ENCODE measurements at places on chromosomes 13 and 19.
A peak's percentile ranks its signal among the peaks of the same experiment; 100 is the strongest.

DNA sequence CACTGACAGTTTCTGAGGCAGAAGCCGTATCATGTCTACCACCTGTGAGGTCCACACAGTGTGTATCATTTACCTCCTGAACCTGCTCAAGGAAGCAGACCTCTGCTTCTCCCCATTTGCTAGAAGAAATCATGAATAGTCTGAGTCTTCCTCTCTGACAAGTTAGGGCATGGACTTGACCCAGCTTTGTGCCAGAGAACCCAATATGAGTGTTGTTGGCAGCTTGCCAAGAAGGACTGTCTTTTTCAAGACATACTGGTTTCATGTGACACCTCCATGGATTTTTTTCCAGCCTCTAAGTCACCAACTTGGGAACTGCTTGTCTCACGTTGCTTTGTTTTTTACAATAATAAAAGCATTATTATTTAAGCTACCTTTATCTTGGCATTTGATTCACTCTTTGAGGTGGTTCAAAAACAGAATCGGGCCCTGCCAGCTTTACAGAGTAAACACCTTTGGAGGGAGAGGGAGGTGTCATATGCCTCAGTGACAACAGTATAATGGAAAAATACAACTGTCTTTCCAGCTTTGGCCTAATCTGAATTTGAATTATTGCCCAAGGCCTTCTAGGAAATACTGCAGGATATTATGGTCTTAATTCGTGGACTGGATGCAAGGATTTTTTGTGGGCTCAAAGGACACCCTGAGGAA is 9.6 kb downstream of the ZNF211 start:
- no peak for DNase-seq
- no peaks in the 10 kb centered on the region for H3K4me1 ChIP-seq
- no peak overlapping the region for H3K27ac ChIP-seq
- H3K4me3 ChIP-seq, result no peak overlapping the region
- peaks cover 36% of the 10 kb centered on the region for H3K36me3 ChIP-seq
- H3K27me3 ChIP-seq, result no peaks in the 10 kb centered on the region

GRCh38 chr19:48111280-48111679 is 663 bp upstream of the PLA2G4C start:
- peak overlapping the region; percentile 86 for H3K4me3 ChIP-seq
- no peaks in the 10 kb centered on the region for H3K36me3 ChIP-seq
- peak overlapping the region; percentile 91 for H3K27ac ChIP-seq
- peaks cover 36% of the 10 kb centered on the region for H3K4me1 ChIP-seq
- no peaks in the 10 kb centered on the region for H3K27me3 ChIP-seq

- no peak overlapping the region for H3K4me3 ChIP-seq
- H3K27me3 ChIP-seq, result no peaks in the 10 kb centered on the region
- no peak for DNase-seq
- no peak overlapping the region for H3K27ac ChIP-seq
- H3K4me1 ChIP-seq, result no peaks in the 10 kb centered on the region
These were observed 26.3 kb downstream of the CYP4F2 start for GRCh38 chr19:15871570-15871969.

DNA sequence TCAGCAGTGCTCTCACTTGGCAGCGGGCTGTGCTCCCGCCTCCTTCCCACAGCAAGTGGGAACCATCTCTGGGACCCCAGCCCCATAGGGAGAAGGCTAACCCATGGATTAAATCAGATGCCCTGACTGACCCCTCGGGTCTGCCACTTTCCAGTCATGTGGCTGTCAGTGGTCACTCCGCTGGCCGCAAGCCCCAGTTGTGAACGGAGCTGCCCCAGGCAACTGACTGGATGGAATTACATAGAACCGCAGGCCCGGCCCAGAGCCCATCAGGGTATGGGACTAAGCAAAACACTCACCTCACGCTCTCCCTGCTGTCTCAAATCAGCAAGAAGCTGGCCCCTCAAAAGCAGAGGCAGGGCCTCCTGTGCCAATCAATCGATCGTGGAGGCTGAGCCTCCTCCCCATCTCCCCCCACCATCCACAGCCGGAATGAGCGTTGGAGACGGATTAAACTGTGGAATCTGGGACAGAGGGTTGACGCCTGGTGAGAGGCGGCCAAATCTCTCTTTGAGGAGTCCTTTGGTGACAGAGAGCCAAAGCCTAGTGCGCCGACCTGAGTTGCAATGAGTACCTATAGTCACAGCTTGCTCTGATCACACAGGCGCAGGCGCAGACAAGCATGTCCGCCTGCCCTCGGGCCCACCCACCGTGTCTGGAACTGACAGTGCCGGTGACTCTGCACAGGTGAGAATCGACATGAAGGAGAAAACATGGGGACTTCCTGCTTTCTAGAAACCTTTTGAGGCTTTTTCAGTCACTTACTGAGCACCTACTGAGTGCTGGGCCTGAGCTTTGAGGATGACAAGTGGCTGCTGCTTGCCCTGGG is 38.7 kb downstream of the PBX4 start:
- H3K4me1 ChIP-seq, result no peaks in the 10 kb centered on the region
- no peaks in the 10 kb centered on the region for H3K27me3 ChIP-seq
- H3K36me3 ChIP-seq, result no peaks in the 10 kb centered on the region
- no peak overlapping the region for H3K4me3 ChIP-seq
- H3K27ac ChIP-seq, result no peak overlapping the region
- no peak for DNase-seq

DNA sequence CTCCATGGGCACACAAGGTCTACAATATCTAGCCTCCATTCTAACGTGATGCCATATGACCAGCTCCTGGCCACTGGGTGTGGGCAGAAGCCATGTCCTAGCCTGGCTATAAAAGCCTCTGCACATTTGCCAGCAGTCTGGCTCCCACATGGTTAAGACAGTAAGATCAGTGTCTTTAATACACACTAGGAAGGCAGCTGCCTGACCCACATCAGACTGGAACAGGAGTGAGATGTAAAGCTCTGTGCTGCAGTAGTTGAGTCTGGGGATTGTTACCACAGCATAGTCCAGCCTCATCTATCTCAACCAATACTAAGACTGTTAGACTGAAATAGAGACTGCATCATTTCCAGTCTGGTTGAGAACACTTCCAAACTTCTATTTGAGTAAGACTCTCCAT is 533.1 kb downstream of the IRS2 start:
- no peaks in the 10 kb centered on the region for H3K4me1 ChIP-seq
- H3K27ac ChIP-seq, result no peak overlapping the region
- H3K36me3 ChIP-seq, result no peaks in the 10 kb centered on the region
- no peak for DNase-seq
- H3K4me3 ChIP-seq, result no peak overlapping the region
- H3K27me3 ChIP-seq, result no peaks in the 10 kb centered on the region

GRCh38 chr13:81302125-81302524 is 961.2 kb upstream of the SPRY2 start:
- H3K27me3 ChIP-seq, result no peaks in the 10 kb centered on the region
- no peak overlapping the region for H3K27ac ChIP-seq
- H3K36me3 ChIP-seq, result no peaks in the 10 kb centered on the region
- no peak overlapping the region for H3K4me3 ChIP-seq
- no peaks in the 10 kb centered on the region for H3K4me1 ChIP-seq

- H3K36me3 ChIP-seq, result peaks cover 49% of the 10 kb centered on the region
- no peak overlapping the region for H3K27ac ChIP-seq
- H3K4me1 ChIP-seq, result no peaks in the 10 kb centered on the region
- DNase-seq, result no peak
- no peaks in the 10 kb centered on the region for H3K27me3 ChIP-seq
These were observed 7.2 kb downstream of the ZNF296 start for GRCh38 chr19:45069056-45069455.

GRCh38 chr19:46426506-46427162 is 2.1 kb downstream of the PNMA8C start:
- H3K36me3 ChIP-seq, result no peaks in the 10 kb centered on the region
- peaks cover 4% of the 10 kb centered on the region for H3K4me1 ChIP-seq
- no peaks in the 10 kb centered on the region for H3K27me3 ChIP-seq
- peak overlapping the region; percentile 76 for H3K4me3 ChIP-seq

DNA sequence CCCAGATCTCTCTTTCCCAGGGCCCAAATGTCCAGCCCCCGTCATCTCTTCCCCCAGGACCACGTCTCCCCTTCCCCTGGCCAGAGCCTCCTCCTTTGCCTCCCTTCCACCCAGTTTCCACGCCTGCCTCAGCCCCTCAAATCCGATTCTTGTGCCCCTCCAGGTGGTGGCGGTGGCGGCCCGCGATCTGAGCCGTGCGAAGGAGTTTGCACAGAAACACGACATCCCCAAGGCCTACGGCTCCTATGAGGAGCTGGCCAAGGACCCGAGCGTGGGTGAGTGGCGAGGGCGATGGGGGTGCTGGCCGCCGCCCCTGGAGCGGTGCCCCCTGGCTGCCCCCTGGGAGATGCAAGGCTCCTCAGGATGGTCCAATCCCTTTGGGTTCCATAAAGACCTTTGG is 1.3 kb downstream of the DHDH start:
- H3K36me3 ChIP-seq, result no peaks in the 10 kb centered on the region
- H3K27ac ChIP-seq, result no peak overlapping the region
- no peaks in the 10 kb centered on the region for H3K27me3 ChIP-seq
- peaks cover 7% of the 10 kb centered on the region for H3K4me1 ChIP-seq

DNA sequence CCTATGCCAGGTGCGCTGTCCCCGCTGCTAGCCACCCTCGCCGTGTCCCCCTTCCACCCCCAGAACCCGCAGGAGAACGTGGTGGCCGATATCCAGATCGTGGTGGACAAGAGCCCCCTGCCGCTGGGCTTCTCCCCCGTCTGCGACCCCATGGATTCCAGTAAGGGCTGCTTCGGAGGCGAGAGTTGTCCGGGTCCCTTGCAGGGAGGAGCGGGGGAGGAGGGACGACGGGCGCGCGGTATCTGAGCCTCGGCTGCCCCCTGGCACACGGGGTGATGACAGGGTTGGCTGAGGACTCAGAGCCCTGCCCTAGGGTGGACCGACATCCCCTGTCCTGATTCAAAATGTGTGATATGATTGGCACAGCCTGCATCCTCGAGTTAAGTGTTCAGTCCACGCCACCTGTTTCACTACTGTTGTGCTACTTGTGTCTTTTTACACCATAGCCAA is 653 bp downstream of the MVB12A start:
- no peak for DNase-seq
- H3K27ac ChIP-seq, result no peak overlapping the region
- no peaks in the 10 kb centered on the region for H3K4me1 ChIP-seq
- peak overlapping the region; percentile 90 for H3K4me3 ChIP-seq

- DNase-seq, result no peak
- no peaks in the 10 kb centered on the region for H3K27me3 ChIP-seq
- H3K4me3 ChIP-seq, result peak overlapping the region; percentile 100
These were observed 1.4 kb upstream of the USF2 start for GRCh38 chr19:35267353-35267817.

- no peaks in the 10 kb centered on the region for H3K4me1 ChIP-seq
- no peaks in the 10 kb centered on the region for H3K27me3 ChIP-seq
- H3K27ac ChIP-seq, result no peak overlapping the region
- peak overlapping the region; percentile 43 for H3K4me3 ChIP-seq
- no peak for DNase-seq
These were observed 7.1 kb upstream of the ERVV-2 start for GRCh38 chr19:53037101-53038097.

- H3K27me3 ChIP-seq, result no peaks in the 10 kb centered on the region
- H3K36me3 ChIP-seq, result no peaks in the 10 kb centered on the region
- H3K4me1 ChIP-seq, result no peaks in the 10 kb centered on the region
- no peak overlapping the region for H3K27ac ChIP-seq
These were observed 50.3 kb upstream of the ANKRD10 start for GRCh38 chr13:110965038-110965754.

DNA sequence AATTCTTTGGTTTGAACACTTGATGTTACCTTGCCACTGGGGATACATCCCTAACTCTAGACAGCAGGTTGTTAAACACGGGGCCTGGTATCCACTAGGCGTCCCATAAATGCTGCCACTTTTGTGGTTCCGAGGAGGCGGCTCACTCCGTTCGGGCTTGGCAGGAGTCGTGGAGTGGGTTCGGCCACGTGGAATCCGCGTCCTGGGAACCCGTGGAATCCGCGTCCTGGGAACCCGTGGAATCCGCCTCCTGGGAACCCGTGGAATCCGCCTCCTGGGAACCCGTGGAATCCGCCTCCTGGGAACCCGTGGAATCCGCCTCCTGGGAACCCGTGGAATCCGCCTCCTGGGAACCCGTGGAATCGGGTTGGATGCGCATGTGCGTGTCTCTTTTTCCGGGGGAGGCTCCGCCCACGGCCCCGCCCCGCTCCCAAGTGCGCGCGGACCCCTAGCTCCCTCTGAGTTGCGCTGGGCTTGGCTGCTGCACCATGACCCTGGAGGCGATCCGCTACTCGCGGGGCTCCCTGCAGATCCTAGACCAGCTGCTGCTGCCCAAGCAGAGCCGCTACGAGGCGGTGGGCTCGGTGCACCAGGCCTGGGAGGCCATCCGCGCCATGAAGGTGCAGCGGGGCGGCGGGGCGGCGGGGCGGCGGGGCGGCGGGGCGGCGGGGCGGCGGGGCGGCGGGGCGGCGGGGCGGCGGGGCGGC is at the start of gene MRI1:
Gene MRI1, plus strand, starts transcription at position 422 of the 707 bp plus-strand sequence. Its CDS starts 67 bp downstream, at position 489.
- no peaks in the 10 kb centered on the region for H3K27me3 ChIP-seq
- H3K4me3 ChIP-seq, result peak within 1 kb of the TSS; percentile 86
- H3K36me3 ChIP-seq, result peaks cover 41% of the 10 kb centered on the region
- DNase-seq, result peak; percentile 29
- peak within 1 kb of the TSS; percentile 58 for H3K27ac ChIP-seq

DNA sequence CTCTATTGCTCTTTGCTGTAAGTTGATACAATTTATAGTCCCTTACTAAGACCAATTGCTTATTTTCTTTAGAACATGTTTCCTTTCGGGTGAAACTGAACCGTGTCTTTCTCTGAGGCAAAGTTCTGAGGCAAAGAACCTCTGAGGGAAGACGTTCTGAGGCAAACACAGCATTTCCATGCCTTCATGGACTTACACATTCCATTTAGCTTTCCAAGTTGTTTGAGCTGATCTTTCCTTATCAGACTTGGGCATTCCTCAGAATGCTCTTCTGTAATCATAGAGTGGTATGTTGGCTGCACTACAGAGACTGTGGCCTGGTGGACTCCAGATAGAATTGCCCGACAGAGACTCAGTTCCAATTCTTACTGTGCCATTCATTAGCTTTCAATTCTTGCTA is 579.1 kb downstream of the KCTD12 start:
- H3K4me3 ChIP-seq, result no peak overlapping the region
- H3K36me3 ChIP-seq, result no peaks in the 10 kb centered on the region
- no peaks in the 10 kb centered on the region for H3K27me3 ChIP-seq
- H3K4me1 ChIP-seq, result no peaks in the 10 kb centered on the region

DNA sequence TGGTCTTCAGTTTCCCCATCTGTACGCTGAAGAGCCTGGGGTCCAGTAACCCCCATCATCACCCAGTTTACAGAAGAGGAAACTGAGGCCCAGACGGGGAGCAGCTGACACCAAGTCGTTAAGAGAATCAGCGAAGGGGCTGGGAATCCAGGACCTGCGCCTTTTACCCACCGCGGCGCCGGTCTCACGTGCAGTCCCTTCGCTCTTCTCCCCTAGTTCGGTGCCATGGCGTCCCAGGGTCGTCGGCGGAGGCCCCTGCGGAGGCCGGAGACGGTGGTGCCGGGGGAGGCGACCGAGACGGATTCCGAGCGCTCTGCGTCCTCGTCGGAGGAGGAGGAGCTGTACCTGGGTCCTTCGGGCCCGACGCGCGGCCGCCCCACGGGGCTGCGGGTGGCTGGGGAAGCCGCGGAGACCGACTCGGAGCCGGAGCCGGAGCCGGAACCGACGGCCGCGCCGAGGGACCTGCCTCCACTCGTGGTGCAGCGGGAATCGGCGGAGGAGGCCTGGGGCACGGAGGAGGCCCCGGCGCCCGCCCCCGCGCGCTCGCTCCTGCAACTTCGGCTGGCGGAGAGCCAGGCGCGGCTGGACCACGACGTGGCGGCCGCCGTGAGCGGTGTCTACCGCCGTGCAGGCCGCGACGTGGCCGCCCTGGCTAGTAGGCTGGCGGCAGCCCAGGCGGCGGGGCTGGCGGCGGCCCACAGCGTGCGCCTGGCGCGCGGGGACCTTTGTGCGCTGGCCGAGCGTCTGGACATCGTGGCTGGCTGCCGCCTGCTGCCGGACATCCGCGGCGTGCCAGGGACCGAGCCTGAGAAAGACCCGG is 698 bp downstream of the BLOC1S3 start:
- peaks cover 8% of the 10 kb centered on the region for H3K36me3 ChIP-seq
- H3K4me1 ChIP-seq, result peaks cover 26% of the 10 kb centered on the region
- DNase-seq, result no peak
- H3K27me3 ChIP-seq, result no peaks in the 10 kb centered on the region
- peak overlapping the region; percentile 84 for H3K27ac ChIP-seq
- peak overlapping the region; percentile 91 for H3K4me3 ChIP-seq
